ENCODE measurements at places on chromosomes 1 and 21.

GRCh38 chr1:154773551-154773950 is 96.5 kb downstream of the KCNN3 start:
- DNase-seq: no peak

DNA sequence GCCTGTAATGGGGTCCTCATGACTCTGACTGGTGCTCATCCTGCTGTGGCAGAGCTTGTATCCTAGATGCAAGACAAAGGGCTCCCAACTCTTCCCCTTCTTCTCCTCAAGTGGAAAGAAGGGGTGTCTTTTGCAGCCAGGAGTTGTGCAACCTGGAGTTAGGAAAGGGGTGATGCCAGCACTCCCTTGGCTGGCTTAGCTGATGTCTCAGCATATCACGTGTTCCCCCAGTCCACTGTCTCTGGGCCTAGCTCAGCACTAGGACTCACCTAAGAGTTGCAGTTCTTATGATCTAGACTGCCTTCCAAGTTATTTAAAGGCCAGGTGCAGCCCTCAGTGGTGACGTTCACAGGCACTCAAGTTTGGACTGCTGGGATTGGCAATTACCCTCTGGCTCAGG is 146.2 kb upstream of the GORAB start:
- no peak for DNase-seq

GRCh38 chr21:29125191-29125590 is 5.3 kb upstream of the MAP3K7CL start:
- no peak for DNase-seq

- no peak for DNase-seq
Measured at GRCh38 chr21:37566790-37567615, 200.4 kb downstream of the DYRK1A start.

DNA sequence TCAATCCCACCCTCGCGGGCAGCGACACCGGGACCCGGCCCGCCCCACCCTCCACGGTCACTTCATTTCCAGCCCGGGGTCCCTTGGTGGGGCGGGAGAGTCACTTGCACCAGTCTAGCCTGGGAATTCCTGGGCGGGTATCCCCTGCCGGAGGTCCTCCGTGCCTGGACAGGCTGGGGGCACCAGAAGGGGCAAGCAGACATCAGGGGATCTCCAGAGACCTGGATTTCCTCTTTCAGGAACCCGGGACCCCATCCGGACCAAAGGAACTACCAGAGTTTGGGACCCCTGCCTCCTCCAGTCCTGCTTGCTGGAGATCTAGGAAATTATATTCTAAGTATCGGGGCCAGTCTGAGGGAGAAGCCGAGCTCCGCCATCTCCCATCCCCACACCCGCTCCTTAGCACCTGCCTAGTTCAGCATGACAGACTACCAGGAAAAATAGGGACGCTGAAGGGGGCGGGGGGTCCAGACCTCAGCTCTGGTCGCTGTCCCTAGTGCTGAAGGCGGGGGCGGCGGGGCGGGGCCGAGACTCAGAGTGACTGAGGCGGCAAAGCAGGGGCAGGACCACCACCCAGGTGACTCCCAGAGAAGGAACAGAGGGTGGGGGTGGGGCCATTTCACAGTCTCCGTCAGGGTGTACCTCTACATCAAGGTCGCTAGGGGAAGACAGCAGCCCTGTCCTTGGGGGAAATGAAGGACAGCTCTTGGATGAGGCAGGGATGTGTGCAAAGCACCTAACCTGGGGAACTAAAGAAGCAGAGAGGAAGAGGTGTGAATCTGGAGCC is 832 bp downstream of the HCN3 start:
- DNase-seq: peak; percentile 47

GRCh38 chr1:2508751-2509150 is 17.6 kb downstream of the PANK4 start:
- no peak for DNase-seq

DNA sequence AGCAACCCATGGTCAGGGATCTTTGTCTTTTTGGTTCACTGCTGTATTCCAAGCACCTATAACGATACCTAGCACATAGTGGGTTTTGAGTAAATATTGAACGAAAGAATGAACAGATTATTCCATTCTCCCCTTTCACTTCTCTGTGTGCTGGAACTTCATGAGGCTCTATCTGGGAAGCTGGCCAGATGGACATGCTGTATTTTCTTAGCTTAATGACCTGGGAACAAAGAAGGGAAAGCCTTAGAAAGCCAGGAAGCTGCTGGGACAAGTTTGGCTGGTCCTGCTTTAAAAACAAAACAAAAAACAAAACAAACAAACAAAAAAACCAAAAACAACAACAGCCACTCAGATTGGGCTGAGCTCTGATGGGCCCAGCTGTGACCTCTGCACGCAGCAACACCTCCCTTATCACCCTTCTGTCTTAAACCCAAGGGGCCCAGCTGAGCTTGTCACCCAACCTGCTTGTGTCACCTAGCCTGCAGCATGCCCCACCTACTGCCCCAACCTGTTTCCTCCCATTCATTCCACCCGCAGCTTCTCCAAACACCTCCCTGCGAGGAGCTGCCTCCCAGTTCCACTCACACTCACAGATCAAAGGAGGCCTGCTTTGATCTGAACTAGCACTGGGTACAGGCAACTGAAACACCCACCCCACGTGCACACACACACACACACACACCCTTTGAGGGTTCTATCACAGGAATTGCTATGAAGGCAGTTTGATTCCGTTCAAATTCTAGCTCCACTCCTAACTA is 37.1 kb downstream of the SLC30A1 start:
- DNase-seq: no peak

- DNase-seq: no peak
Measured at GRCh38 chr1:25107643-25108010, 124.7 kb downstream of the SYF2 start.

DNA sequence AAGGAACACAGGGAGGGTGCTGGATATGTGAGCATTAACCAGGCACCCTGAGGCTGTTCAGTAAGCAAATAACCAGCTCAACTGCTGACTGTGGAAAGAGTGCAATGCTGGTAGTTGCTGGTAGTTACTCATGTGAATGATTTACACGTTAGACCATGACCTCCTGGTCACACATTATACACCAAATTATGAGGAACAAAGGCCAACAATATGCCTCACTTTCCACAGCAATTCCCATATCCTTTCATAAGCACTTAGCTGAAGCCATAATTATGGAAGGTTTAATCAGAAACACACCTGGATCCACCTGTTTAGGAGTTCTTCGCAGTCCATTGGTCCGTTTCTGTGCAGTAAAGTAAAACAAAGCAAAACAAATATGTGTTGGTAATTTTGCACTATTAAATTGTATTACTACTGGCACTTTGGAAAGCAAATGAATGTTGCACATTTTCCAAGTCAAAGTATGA is 281.8 kb downstream of the VAV3 start:
- no peak for DNase-seq

DNA sequence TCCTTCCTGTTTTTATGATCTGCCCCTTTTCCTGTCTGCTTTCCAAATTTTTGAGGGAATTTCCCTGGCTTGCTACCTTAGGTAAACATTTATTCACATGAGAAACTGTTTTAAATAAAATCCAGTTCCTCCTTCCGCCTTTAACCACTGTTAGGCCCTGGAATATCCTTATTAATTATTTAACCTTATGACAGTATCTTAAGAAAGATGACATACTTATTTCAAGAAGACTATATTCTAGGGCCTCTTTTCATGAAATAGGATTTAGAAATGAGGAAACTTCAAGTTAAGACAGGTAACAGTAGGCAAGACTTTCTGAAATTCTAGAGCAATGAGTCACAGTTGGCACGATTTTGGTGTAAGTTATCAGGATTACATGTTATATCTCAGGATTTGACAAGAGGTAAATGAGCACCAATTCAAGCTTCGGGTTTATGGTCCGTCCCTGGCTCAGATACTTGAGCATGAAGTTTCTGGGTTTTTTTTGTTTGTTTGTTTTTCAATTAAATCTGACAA is 2.0 kb upstream of the TNFSF18 start:
- DNase-seq: no peak

DNA sequence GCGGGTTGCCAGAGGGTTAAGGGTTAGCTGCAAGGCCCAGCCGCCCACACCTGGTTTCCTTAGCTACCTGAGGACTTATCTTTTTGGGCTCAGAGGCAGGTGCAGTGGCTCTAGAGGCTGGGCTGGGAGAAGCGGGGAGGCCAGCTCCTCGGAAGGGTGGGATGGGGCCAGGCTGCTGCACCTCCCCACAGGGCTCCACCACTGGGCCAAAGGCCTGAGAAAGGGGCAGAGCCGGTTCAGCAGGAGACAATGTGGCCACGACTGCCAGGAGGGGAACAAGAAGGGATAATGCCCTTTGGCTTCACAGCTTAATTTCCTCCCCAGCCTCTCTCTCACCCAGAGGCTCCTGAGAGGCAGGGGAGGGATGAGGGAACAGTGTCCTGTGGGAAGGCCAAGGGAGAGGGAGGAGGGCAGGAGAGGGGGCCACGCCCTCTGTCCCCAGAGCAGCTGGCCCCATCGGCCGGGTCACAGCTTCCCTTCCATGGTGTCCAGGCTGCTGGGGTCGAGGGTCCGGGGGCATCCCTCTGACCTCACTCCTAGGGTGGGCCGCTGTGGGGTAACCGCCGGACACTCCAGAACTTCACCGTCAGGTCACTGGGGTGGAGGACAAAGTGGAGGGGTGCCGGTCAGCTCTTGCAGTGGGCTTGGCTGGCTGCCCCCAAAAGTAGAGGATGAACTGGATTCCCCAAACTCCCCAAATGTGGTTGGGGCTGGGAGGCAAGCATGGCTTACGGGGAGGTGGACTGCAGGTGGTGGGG is 50.4 kb downstream of the KIF21B start:
- DNase-seq: no peak

GRCh38 chr21:28419811-28420210 is 572.9 kb downstream of the LTN1 start:
- no peak for DNase-seq

DNA sequence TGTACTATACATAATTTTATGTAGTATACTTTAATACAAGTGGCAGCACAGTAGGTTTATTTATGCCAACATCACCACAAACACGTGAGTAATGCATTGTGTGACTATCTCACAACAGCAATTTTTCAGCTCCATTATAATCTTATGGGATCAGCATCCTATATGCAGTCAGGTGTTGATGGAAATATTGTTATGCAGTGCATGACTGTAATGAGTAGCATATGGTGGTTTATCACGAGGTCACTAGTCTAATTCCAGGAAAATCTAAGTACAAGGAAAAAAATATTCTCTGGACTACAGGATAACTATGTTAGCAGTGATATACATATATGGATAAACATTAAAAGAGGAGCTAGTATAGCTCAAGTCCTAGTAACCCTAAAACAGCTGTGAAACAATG is 69.0 kb downstream of the ATP1B1 start:
- no peak for DNase-seq

GRCh38 chr1:59128239-59128736 is 168.6 kb upstream of the FGGY start:
- DNase-seq: no peak

- no peak for DNase-seq
Measured at GRCh38 chr1:231337043-231337471, 595 bp downstream of the EXOC8 start.

DNA sequence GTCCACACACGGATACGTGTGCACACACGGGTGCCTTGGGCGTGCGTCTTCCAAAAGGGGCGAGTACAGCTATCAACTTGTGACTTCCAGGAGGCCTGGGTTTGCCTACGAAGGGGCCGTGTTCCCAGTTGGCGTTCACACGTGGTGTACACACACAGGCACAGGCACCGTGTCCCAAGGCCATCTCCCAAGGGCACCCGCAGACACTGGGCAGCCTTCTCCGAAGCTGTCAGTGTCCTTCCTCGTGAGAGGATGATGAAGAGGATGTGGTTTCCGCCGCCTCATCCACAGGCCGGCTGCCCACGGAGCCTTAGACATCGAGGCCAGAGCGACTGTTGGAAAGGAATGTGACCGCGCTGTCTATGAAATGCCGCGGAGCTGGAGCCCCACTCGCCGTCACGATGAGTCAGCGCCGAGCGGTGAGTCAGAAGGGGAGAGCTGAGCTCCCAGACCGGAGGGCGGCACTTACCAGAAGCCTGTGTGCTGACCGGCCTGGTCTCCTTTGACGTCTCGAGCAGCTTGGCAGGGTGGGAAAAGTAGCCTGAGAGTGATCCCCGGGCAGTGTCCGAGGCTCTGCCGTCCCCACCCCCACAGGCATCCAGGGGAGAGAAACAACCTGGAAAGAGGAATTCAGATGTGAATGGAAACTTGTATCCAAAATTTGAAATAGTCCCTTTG is 141.4 kb upstream of the ARHGEF16 start:
- DNase-seq: peak; percentile 14

DNA sequence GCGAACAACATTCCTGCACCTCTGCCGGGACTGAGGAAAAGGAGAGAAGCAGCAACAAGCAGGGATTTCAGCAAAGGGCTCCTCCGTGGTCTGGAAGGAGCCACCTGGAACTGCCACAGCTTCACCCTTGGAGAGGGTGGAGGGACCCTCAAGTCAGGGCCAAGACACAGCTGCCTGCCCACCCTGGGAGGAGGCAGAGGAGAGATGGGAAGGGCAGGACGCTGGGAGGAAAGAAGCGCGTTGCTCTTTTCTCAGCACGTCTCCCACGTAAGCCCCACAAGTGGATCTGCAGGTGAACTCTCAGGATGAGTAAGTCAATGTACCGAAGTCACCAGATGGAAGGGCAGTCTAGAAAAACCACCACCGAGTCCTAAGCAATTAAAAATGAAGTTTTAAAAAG is 39.6 kb downstream of the SLC19A1 start:
- DNase-seq: no peak

- no peak for DNase-seq
Measured at GRCh38 chr21:46448108-46448507, 10.6 kb upstream of the DIP2A start.

DNA sequence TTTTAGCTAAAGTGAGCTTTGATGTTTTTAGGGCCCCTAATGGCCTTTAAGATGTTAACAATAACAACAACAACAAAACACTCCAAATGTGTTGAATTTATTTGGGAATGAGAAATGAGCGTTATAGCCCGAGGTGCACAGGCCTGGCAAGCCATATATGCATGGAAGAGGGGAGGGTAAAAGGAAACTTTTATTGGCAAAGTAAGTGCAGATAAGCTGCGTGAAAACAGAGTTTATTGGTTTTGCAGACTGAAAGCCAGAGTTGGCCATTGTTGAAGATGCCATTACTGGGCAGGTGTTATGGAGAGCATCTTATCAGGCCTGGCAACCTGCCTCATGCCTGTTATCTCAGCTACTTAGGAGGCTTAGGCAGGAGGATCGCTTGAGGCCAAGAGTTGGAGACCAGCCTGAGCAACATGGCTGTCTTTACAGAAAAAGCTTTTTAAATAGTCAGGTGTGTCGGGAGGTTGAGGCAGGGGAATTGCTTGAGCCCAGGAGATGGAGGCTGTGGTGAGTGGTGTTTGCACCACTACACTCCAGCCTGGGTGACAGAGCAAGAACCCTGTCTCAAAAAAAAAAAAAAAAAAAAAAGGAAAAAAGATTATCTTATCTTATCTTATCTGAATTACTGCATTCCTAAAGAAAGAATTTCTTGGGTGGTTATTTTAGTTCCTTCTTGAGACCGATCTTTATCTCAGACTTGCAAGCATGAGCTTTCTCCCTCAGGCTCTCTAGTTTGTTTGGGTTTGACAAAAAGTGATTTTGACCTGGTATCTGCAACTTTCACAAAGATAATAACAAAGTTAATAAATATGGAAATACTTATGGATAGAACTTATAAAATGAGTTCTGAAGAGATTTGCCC is 1.7 kb downstream of the PATJ start:
- DNase-seq: no peak

GRCh38 chr1:30847358-30847972 is 61.1 kb downstream of the SDC3 start:
- DNase-seq: no peak

Data from stimulated activated CD4-positive, alpha-beta T cell treated with anti-CD3 and anti-CD28 coated beads, TNF-alpha, amount 100 ng/mL, for 24 hours (primary cell).